ENCODE measurements at places on chromosomes 4 and X.

DNA sequence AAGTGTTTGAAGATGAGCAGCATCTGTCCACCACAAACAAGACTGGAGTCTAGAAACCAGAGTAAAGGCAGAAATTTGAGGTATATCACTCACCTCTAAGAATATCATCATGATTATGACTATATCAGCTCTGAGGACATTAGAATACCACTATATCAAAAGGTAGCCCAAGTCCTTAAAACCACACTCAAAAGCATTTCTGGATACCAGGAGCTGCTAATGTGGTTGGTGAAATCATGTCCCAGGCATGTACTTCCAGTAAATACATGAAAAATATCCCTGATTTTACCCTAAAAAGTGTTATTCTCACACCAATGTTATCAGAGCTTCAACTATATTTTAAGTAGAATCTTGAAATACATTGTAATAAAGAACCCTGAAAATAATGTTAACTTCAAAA lies 136.3 kb upstream of the SMAD1 start:
- no peak for DNase-seq

- DNase-seq: no peak
Measured at GRCh38 chr4:27085396-27085795, 224.8 kb downstream of the STIM2 start.

GRCh38 chr4:83723609-83724008 lies 187.7 kb downstream of the GPAT3 start:
- DNase-seq: no peak

DNA sequence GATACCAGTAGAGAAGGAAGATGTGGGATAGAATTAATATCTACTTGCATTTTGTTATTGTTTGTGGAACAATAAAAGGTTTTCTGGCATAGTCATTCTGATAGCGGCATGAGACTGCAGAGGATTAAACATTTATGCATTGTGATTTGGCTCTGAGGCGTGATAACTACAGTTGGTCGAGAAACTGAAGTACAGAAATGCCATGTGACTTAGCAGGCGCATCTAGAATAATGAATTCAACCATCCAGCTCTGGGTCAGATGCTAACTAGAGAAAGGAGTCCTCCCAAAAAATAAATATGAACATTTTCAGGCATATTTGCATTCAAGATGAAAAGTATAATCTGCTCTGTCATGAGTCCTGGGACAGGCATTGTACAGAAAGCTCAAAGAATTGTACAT lies 62.8 kb downstream of the CCSER1 start:
- no peak for DNase-seq

DNA sequence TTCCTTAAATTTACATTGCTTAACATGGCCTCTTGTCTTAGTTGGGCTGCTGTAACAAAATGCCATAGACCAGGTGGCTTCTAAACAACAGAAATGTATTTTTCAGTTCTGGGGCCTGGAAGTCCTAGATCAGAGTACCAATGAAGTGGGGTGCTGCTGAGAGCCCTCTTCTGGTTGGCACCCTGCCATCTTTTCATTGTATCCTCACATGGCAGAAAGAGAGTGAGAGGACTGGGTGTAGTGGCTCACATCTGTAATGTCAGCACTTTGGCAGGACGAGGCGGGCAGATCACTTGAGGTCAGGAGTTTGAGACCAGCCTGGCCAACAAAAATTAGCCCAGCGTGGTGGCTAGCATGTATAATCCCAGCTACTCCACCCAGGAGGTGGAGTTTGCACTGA lies 12.0 kb upstream of the KLB start:
- no peak for DNase-seq

Measured in CD4-positive, alpha-beta T cell treated with Interleukin-2 at 100 ng/mL for 4 hours (primary cell).